ENCODE measurements at places on chromosomes 2 and 18.

- no peak for DNase-seq
These were observed 322.6 kb downstream of the AFF3 start for GRCh38 chr2:99819766-99820165.

GRCh38 chr18:1014509-1014908 lies 109.8 kb downstream of the ADCYAP1 start:
- no peak for DNase-seq

GRCh38 chr2:6977113-6977741 lies 60.0 kb downstream of the RNF144A start:
- DNase-seq = no peak

DNA sequence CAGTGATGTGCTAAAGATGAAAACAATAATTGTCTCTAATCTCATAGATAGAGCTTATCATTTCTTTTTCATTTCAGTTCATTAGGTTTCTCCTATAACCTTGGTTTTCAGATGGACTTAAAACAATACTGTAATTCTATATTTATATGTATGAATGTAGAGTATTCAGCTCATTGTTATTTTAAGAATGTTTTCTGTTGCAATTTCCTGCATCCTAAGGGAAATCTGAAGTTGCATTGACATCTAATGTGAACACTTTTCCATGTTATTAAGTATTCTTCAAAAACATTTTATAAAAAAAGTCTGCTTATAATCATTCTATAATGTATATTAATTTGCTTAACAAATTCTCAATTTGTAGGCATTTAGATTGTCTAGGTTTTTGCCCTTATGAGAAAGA lies 288.9 kb downstream of the XIRP2 start:
- DNase-seq = no peak

DNA sequence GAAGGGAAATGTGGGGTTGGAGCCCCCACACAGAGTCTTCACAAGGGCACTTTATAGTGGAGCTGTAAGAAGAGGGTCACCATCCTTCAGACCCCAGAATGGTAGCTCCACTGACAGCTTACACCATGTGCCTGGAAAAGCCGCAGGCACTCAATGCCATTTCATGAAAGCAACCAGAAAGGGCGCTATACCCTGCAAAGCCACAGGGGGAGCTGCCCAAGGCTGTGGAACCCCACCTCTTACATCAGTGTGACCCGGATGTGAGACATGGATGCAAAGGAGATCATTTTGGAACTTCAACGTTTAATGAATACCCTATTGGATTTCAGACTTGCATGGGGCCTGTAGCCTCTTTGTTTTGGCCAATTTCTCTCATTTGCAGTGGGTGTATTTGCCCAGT lies 694.7 kb downstream of the CBLN2 start:
- no peak for DNase-seq

GRCh38 chr2:27606611-27607010 lies 22.2 kb downstream of the CCDC121 start:
- DNase-seq = no peak

DNA sequence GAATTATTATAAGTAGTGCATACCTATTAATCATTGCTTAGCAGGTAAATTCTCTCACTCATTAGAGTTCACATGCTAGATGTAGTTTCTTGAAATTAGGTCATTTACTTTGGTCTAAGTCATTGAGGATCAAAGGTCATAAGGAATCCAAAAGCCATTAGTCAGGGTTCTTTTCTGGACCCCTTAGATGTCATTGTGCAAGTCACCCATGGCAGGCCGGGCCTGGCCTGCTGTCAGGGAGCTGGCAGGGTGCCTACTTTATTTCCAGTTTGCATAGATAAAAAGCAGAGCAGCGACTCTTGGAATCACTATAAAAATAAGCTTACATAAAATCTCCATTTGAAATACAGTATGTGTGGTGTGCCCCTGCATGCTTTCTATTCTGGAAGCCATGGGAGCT lies 91.3 kb downstream of the MEIS1 start:
- DNase-seq = no peak

- DNase-seq = no peak
These were observed 5.7 kb downstream of the C2orf80 start for GRCh38 chr2:208183972-208184705.

DNA sequence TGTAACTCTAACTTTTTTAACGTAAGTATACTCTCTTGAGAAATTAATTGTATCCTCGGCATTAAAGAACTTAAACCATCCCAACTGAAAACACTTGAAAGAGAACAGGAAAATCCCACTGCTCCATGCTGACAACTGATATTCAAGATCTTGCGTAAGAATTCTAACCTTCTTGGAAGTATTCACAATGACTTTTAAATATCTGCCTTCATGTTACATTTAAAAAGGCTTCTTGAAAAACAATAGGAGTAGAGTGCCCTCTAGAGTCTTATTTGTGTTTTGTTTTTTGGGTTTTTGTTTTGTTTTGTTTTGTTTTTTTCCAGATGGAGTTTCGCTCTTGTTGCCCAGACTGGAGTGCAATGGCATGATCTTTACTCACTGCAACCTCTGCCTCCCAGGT lies 65.4 kb upstream of the DNAJC10 start:
- no peak for DNase-seq

DNA sequence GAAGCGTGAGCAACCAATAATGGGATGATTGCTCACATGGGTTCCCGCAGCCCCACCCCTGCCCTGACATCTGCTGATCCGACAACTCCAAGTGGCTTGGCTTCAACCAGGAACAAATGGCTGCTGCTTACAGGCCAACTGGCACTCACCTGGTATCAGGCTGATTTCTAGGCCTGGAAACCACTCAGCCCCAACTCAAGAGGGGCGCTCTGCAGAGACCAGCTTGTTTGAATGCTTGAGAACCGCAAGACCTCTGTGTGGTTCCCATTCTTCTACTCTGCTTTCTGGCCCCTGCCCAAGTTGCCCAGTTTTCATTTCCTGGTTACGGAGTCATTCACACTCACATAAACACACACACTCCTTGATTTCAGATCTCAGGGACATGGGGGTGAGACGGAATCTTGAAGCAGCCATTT lies 52.0 kb downstream of the TNP1 start:
- DNase-seq = no peak

DNA sequence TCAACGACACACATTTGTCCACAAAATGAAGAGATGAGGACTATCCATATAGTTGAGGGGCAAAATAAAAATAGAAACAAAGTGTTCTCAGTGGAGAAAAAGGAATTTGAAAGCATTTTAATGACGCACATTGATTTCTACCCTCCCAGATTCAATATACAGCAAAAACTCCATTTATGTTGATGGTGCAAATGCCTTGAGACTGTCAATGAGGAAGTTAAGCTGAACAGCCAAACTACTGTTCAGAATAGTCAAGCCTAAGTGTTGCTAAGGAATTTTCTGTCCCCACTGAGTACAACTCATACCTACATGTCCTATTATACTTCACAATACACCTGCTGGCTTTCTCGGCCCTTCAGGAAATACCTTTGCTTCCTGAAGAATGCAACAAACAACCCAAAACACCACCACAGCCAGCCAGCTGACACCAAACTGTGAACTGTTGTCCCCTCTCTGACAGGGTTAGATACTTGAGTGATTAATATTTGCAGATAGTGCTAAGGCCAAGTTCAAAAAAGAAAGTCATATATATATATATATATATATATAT lies 27.8 kb upstream of the DARS1 start:
- DNase-seq = no peak

DNA sequence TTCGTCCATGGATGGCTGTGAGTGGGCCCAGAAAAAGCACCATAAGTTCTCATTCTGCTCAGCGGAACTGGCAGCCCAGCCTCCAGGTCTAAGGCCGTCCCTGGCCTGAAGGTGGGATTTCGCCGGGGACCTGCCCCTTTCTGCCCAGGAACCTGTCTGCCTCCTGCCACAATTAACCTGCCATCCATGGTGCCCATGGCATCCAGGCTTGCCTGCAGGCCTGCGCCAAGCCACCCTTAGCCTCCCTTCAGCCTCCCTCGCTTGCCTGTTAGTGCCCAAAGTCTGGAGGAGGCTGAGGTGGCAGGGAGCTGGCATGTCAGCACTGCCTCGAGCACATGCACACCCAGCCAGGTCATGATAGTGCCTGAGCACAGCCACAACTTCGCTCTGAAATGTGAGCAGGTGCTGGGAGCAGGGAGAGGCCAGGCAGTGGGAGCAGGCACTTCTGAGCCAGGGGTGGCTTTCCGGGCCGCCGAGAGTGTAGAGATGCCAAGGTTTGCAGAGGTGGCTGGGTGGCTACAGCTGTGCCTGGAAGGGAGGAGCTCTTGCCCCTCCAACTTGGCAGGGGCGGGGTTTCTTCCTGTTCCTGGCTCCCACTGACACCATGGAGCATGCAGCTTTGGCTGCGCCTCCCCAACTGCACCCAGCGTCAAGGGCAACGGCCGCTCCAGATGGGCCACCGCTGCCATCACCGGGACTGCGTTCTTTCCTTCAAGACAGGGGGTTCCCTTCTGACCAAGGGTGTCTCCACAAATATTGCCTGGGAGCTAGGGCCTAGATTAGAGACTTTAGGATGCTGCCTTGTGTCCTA lies 648.9 kb upstream of the VRK2 start:
- no peak for DNase-seq

DNA sequence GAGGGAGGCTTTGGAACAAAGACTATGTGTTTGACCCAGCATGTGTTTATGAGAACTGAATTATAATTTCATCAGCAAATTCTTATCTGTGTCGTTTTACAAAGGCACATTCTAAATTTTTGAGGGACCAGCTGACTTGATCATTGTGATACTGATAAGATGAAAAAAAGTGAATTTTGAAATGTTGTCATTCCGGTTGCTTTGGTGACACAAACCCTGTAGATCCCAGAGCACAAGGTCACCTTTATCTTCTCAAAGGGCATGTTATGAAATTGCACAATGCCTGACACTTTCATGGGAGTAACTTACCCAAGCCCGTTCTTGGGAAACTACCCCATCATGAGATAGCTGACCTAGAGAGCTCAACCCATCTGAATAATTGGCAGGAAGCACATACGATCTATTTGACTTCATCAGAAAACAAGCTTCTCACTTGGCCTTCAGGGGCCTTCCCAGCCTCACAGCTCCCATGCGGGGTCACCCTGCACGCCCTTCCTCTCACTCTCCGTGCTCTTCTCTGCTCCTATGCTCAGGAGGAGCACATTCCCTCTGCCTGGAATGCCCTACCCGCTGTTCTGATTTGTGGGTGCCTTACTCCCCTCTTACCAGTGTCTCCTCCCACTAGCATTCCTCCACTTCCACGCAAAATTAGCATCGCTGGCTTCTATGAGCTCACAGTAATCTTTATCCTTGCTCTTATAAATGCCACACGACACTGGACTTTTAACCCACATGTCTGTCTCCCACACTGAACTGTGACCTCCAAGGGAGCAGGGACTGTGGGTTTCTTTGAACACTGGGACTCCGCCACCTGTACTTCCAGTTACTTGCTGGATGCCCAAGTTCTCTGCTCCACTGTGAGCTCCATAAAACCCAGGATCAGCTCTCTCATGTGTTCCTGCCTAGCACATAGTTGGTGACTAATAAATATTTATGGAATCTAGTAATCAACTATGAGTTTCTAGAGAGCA lies 555.8 kb upstream of the ID2 start:
- no peak for DNase-seq

GRCh38 chr2:104863468-104864279 lies 9.8 kb downstream of the POU3F3 start:
- DNase-seq = no peak

DNA sequence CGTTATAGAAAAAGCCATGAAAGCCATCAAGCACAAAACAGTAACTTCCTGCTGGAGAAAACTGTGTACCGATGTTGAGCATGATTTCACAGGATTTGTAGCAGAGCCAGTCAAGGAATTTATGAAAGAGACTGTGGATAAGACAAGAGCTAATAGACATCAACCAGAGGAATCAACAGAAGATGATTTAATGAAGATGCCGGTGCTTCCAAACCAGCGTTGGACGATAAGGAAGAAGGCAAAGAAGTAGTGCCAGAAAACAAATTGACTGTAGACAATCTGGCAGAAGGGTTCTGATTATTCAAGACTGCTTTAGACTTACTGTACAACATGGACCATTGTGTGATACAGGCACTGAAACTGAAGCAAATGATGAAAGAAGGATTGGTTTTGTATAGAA lies 49.5 kb upstream of the GAREM2 start:
- DNase-seq = no peak

GRCh38 chr2:116435648-116436047 lies 1378.8 kb upstream of the DDX18 start:
- DNase-seq = no peak

GRCh38 chr2:8709611-8710010 lies 27.8 kb downstream of the ID2 start:
- DNase-seq = no peak

DNA sequence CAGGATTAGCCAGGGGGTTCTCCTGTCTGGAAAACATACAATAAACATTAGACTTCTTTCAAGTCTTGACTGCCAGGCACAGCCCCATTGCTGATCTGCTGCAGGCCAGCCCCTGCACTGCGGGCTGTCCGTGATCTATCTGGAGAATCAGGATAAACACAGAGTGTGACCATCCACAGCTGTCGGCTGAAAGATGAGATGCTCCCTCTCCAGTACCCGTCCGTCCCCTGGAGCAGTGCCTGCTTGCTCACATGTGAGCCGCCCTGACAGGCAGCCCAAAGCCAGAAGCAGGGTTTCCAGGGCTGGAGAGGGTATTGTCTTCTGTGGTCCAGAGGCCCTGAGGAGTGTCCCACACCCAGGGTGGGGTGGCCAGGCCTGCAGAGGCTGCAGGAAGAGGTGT lies 46.1 kb upstream of the FOSL2 start:
- DNase-seq = no peak

DNA sequence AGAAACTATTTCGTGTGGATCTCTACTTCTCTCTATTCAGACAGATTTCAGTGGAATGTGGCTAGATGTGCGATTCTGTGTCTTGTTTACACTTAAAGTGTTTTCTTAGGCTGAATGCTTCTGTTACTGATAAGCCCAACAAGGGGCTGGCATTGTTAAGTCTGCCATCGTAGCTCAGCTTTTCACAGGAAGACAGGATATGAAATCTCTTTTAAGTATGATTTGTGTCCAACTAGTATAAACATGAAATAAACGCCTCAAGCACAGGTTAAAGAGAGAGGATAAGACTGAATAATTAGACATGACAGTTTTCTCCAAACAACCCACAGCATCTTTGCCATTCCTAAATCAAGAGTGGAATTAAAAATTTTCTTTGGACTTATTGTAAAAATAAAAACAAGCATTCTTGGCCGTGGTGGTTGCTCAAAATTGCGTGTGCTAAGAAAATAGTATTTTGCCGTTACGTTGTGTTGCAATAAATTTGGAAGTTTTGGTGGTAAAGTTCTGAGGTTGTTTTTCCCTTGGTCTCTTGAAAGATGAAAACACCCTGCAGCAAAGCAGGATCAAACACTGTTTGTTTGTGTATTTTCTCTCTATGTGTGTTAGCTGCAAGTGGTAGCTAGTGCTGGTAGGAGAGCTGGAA lies 1.0 kb downstream of the VIT start:
- no peak for DNase-seq

GRCh38 chr18:70411876-70412435 lies 123.1 kb downstream of the SOCS6 start:
- DNase-seq = no peak

- no peak for DNase-seq
These were observed 5.8 kb downstream of the CIB4 start for GRCh38 chr2:26635401-26635800.

- DNase-seq = no peak
These were observed 174.5 kb upstream of the HS6ST1 start for GRCh38 chr2:128492966-128493811.

- DNase-seq = no peak
These were observed 155.8 kb upstream of the ALKAL2 start for GRCh38 chr2:443741-444140.

Measured in dorsolateral prefrontal cortex (tissue), 122 donors.